NCI-H69 (cell line): ENCODE measurements at places on chromosomes 5 and 9.

GRCh38 chr9:31854187-31854586 lies 530.3 kb upstream of the ACO1 start:
- DNase-seq: no peak

- no peak for DNase-seq
Measured at GRCh38 chr5:171092194-171092593, 216.9 kb upstream of the TLX3 start.

DNA sequence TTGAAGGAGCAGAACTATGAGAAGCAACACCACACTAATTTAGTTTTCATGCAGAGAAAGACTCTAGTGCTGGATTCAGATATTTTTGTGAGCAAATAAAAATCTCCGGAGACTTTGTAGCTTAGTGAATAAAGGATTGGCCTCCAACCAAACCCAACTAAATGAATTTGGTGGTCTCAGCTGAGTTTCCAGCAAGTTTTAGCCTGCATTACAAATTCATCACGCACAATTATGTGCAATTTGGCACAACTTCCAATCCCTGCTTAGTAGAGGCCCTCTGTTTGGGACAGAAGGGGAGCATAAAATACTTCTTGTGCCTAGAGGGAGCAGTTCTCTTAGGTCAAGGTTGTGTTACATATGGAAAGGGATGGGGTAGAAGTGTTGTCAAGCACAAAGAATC lies 112.3 kb upstream of the ADAMTSL1 start:
- DNase-seq: no peak

GRCh38 chr9:34746526-34746925 lies 36.6 kb upstream of the CCL21 start:
- DNase-seq: no peak

DNA sequence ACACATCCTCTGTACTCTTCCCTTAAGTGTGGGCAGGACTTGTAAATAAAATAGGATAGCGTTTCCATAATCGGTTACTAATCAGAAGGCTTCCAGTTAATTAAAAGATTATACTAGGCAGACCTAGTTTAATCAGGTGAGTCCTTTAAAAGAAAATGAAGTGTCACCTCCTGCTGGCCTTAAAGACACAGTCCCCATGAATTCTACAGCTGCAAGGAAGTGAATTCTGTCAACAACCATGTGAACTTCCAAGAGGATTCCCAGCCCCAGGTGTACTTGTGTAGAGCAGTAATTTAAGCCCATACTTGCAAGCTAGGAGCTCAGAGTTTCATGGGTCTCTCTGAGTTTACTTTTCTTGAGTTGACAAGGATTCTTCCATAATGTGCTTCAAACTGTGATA lies 918.3 kb downstream of the DTWD2 start:
- peak; percentile 13 for DNase-seq

DNA sequence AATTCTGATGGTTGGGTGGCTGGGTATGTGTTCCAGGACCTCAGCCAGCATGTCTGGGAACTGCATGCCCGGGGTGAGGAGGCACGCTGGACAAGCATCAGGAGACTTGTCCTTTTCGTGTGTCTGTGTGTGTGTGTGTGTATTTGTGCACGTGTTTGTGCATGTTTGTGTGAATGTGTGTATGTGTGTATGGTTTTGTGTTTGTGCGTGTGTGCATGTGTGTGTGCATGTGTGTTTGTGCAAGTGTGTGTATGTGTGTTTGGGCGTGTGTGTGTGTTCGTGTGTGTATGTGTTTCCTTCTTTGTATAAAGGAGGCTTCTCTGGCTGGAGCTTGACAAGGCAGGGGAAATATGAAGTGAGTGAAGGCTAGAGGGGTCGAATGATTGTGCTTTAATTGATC lies 491.5 kb downstream of the IRX1 start:
- no peak for DNase-seq

- no peak for DNase-seq
Measured at GRCh38 chr5:32600054-32600622, 14.8 kb downstream of the SUB1 start.

DNA sequence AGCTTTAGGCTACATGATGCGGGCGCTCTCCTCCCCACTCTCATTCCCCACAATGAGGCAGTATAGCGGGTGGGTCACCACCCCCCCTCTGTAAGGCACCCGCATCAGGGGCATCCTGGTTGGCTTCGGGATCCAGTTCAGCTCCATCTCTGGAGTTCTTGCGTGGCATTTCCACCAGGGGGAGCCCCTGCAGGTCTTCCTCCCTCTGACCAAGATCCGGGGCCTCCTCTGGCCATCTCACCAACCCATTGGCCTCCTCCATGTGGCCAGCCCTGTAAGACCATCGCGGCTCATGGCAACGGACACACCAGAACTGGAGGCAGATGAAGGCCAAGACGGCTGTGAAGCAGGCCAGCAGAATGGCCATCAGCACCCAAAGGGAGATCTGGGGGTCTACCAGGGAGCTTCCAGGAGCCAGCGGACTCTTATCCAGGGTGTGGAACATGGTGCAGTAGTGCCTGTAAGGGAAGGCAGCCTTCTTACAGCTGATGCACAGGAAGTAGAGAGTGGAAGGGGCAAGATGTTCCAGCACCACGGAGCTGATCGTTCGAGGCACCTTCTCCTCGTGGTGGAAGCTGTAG lies 77.0 kb downstream of the CYFIP2 start:
- peak; percentile 52 for DNase-seq

- DNase-seq: peak; percentile 91
Measured at GRCh38 chr5:102296178-102296817, at the start of gene SLCO4C1. Gene SLCO4C1 (minus strand): TSS chr5:102296284. CDS start chr5:102296262, 22 bp downstream.

DNA sequence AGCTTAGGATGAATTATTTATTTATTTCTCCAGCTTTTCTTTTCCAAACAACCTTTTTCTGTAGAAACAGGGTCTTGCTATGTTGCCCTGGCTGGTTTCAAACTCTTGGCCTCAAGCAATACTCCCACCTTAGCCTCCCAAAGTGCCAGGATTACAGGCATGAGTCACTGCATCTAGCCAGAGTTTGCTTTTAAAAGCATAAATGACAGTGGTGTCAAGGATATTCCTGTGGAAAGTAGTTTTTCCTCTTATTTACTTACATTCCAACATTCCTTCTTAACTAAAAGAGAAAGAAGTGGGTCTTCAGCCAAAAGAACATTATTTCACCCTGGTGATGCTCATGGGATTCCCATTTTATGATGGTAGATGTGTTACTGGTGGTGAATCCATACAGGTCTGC lies 62.4 kb downstream of the GRIA1 start:
- no peak for DNase-seq
